Activated CD8-positive, alpha-beta memory T cell treated with anti-CD3 and anti-CD28 coated beads, Interleukin-2, amount 10 ng/mL, durations not matched to agents 7 days and 5 days (primary cell): ENCODE measurements at places on chromosomes 16 and 17. TPM values are rescaled to one million over a fixed set of nuclear protein-coding genes. Genes with fewer than 3 reads are reported as not detected.

- no peaks in the 10 kb centered on the region for H3K27me3 ChIP-seq
- H3K36me3 ChIP-seq: peaks cover 16% of the 10 kb centered on the region
- DNase-seq: no peak
- H3K4me1 ChIP-seq: peaks cover 79% of the 10 kb centered on the region
- H3K27ac ChIP-seq: peak overlapping the region; percentile 25
Measured at GRCh38 chr16:81836279-81837054, 57.4 kb downstream of the PLCG2 start.

DNA sequence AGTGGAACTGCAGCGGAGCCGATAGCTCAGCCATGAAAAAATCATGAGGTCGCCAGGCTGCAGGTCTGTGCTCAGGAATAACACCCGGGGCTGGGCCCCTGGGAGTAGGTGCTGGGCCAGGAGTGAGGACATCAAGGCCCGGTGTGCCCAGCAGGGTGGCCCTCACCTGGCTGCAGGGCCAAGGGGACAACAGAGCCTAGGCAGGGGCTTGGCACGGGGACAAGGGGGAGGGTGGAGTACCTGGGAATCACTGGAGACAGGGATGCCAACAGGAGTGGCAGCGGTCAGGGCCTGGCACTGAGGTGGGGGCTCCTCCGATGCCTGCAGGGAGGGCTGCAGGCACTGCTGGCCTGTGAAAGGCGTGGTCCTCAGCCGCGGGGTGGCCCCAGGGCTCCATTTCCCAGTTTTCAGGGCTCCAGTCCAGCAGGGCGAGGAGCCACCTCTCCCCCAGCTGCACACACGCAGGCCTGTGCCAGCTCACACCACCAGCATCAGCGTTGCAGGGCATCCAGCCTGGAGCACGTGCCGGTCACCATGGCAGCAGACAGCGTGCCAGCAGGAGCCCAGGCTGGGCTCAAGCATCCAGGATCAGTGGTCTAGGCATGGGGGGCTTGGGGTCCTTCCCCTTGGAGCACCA lies 4.7 kb upstream of the FSCN2 start:
- H3K36me3 ChIP-seq: no peaks in the 10 kb centered on the region
- peaks cover 5% of the 10 kb centered on the region for H3K4me1 ChIP-seq
- H3K27me3 ChIP-seq: peaks cover 5% of the 10 kb centered on the region
- H3K27ac ChIP-seq: no peak overlapping the region

- peaks cover 61% of the 10 kb centered on the region for H3K27me3 ChIP-seq
- peaks cover 25% of the 10 kb centered on the region for H3K4me1 ChIP-seq
- DNase-seq: peak; percentile 66
- H3K36me3 ChIP-seq: peaks cover 3% of the 10 kb centered on the region
- peak overlapping the region; percentile 67 for H3K4me3 ChIP-seq
Measured at GRCh38 chr17:76076765-76077583, 2.0 kb upstream of the ZACN start.

DNA sequence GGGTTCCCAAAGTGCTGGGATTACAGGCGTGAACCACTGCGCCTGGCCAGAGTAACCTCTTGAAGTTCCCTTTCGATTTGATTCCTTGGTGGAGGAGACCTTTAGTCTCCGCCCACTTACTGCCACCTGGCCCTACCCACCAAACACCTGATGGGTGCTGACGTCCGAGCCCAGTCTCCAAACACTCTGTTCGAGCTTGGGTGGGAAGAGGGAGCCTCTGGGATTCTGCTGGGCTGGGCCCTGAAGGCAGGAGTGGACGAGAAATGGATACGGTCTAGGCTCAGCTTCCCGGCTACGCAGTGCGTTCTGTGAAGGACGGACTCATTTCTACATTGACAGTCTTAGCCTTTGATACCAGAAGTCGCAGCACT lies 870 bp upstream of the ITGA3 start:
- no peak for DNase-seq
- peaks cover 2% of the 10 kb centered on the region for H3K36me3 ChIP-seq
- H3K4me1 ChIP-seq: peaks cover 42% of the 10 kb centered on the region
- H3K27ac ChIP-seq: peak overlapping the region; percentile 48
- peak overlapping the region; percentile 84 for H3K4me3 ChIP-seq

DNA sequence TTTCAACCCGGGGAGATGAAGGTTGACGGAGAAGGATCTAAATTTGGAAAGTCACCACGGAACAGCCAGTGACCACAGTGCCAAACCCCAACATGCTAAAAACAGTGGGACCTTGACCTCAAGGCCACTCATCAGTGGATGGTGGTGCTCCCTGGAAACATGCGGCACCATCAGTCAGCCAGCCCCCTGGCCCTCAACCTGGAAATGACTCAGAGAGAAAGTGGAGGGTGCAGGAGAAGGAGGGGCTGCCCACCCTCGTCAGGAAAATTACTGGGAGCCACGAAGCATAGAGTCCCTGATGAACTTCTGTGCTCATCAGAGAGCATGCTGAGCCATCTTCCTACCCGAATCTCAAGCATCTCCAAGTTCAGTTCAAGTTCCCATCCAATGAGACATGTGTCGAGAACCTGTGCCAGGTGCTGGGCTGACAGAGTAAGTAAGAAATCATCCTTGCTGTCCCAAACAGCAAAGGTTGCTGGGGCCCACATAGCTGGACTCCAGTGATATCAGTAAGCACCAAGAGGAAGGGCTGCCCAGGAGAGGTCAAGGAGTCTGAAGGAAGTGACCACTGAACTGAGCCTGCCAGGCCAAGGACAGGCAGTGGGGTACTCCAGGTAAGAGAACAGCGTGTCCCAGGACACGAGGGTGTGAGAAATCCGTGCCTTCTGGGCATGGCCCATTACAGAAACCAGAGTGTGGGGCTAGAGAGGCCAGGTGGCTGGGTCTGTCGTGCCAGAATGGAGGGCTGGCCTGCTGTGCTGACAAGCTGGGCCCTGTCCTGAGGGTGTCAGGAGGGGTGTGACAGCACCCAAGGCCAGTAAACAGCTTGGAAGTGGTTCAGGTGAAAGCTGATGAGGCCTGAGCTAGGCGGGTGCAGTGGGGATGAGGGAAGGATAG lies 5.2 kb downstream of the PECAM1 start:
- peak overlapping the region; percentile 59 for H3K4me3 ChIP-seq
- DNase-seq: peak; percentile 90
- no peaks in the 10 kb centered on the region for H3K27me3 ChIP-seq
- peak overlapping the region; percentile 71 for H3K27ac ChIP-seq
- peaks cover 59% of the 10 kb centered on the region for H3K36me3 ChIP-seq
- H3K4me1 ChIP-seq: peaks cover 60% of the 10 kb centered on the region

DNA sequence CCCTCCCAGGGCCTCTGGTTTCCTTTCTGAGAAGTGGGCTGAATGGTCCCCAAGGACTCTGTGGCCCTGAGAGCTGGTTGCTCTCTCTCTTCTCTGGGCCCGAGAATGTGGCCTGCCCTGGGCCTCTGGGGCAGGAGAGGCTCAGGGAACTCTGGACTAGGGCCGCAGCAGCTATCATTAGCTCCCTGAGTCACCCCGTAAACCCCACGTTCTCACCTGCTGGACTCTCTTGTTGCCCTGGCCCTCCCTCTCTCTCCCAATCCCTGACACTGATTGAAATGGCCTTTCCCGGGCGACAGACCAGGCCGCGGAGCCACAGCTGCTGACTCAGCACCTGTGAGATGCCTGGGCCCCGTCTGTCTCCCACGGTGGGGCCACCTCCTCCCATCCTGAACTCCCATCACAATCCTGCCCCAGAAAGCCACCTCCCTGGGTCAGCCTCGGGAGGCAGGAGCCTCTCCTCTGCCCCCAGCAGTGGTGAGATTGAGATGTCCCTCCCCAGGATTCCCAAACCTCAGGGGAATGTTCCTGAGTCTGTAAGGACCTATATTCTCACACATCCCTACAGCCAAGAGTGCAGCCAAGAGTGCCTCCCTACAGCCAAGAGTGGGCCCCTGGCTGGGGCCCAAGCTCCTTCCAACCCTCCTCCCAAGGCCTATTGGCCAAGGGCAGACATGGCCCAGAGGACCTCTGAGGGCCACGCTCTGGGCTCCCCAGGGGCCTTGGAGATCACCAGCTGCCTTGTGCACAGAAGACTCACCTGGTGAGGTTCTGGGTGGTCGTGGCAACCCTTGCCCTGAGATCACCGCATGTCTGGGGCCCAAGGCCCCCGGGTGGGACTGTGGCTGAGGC lies 470 bp downstream of the TRPV3 start:
- peaks cover 23% of the 10 kb centered on the region for H3K4me1 ChIP-seq
- no peak overlapping the region for H3K4me3 ChIP-seq
- peaks cover 3% of the 10 kb centered on the region for H3K27me3 ChIP-seq
- H3K27ac ChIP-seq: no peak overlapping the region
- no peak for DNase-seq
- H3K36me3 ChIP-seq: no peaks in the 10 kb centered on the region

Gene ALDH3A2
- 30.5 TPM for total RNA-seq

Gene FADS6
- not detected for total RNA-seq

DNA sequence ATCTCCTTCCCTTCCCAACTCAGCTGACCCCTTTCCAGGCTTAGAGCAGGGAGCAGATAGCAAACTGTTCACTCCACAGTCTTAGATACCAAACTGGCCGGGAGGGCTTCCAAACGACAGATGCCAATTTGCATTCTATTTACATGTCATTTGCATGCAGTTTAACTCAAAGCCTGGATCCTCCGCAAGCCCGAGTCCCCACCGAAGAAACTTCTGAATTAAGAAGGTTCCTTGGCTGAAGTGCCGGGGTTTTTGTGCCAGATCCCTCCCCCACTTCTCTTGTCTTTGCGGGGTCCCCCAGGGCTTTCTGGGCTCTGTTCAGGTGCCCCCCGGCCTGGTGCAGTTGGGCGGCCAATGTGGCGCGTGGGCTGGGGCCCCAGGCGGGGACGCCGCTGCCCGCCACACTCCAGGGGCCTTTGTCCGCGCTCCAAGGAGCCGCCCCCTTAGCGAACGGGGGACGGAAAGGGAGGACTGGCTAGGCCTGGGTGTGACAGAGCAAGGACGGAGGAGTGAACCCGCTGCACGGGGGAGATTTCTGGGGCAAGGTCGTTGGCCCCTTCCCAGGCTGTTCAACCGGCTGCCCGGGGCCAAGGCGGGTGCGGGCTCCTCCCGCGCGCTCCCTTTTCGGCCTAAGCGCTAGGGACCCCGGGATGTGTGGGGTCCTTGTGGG lies 1.2 kb downstream of the GPRC5B start:
- no peaks in the 10 kb centered on the region for H3K36me3 ChIP-seq

Gene TRIM37
- total RNA-seq: 37.7 TPM

Gene MPHOSPH6
- total RNA-seq: 26.1 TPM

GRCh38 chr16:23523321-23523720 lies 13.0 kb upstream of the GGA2 start:
- no peak for DNase-seq
- H3K27me3 ChIP-seq: no peaks in the 10 kb centered on the region
- no peak overlapping the region for H3K4me3 ChIP-seq
- no peak overlapping the region for H3K27ac ChIP-seq
- H3K36me3 ChIP-seq: peaks cover 33% of the 10 kb centered on the region

DNA sequence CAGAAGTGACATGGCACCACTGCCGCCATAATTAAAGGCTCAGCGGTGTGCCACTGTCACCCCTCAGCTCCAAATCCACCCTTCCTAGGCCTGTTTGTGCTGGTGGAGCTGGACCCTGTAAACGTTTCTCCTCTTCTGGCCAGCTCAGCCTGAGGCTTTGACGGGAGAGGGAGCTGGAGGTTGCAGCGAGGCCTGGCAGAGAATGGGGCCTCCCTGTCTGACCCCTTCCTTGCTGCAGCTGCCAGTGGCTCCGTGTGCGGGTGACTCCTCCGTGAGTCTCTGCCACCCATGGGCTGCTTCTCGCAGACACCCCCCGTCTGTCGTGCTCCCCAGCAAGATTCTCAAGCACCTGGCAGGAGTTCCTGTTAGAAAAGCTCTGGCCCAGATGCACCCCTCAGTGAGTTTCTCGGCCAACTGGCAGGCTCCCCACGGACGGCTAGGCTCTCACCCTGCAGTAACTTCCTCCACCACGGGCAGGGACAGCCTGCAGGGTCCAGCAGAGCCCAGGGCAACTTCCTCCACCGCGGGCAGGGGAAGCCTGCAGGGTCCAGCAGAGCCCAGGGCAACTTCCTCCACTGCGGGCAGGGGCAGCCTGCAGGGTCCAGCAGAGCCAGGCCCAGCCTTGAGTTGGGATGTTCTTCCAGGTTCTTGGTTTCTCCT lies 4.7 kb upstream of the CHMP6 start:
- H3K36me3 ChIP-seq: no peaks in the 10 kb centered on the region
- H3K4me1 ChIP-seq: peaks cover 16% of the 10 kb centered on the region
- H3K27me3 ChIP-seq: peaks cover 8% of the 10 kb centered on the region

DNA sequence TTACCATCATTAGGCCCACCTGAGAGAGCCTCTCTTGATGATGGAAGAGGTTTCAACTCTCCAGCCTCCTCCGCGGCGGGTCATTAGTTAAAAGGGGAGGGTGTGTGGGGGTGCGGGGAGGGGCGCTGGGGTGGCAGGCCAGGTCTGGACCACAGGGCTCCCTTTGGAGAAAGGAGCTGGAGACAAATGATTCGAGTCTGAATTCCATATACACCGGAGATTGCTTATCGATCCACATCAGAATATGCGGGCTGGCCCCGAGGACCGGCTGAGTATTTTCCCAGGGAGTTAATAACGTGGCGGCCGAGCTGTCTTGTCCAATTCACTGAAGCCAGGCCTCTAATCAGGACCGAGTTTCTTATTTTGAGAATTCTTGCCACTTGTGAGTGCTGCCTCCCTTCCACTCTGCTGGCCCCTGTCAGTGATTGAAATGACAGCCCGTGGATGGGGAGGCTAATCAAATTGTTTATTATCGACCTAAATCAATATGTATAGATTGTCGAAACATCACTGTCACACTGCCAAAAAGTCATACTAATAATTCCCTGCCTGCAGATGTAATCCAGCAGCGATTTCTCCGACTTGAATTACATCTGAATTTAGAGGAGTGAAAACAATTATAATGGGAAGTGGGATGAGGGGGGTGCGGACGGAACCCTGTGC lies 202.7 kb downstream of the SALL1 start:
- no peaks in the 10 kb centered on the region for H3K27me3 ChIP-seq
- no peaks in the 10 kb centered on the region for H3K4me1 ChIP-seq
- H3K4me3 ChIP-seq: no peak overlapping the region

GRCh38 chr17:68676856-68677255 lies 75.7 kb upstream of the FAM20A start:
- DNase-seq: no peak
- no peaks in the 10 kb centered on the region for H3K36me3 ChIP-seq
- no peak overlapping the region for H3K27ac ChIP-seq
- H3K27me3 ChIP-seq: peaks cover 9% of the 10 kb centered on the region

Gene KRT23
- not detected for total RNA-seq

Gene KRTAP3-2
- total RNA-seq: not detected

DNA sequence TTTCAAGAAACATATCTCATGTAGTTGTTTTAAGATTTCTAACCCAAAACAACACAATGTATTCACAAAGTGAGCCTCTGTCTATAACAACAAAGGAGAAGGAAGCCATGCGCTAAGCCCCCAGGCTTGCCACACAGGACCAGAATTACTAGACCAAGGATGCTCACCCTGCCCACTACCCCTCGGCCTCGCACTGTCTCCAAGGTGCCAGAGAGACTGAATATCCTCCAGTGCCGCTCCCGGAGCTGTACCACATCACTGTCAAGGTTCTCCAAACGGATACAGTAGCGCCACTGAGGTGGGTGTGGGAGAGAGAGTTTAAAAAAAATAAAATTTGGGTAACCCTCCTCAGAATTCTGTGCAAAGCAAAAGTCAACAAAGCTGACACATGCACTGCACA lies 7.1 kb downstream of the POLDIP2 start:
- no peak overlapping the region for H3K4me3 ChIP-seq
- DNase-seq: no peak
- peaks cover 4% of the 10 kb centered on the region for H3K4me1 ChIP-seq

Gene KRT20
- total RNA-seq: not detected

- no peaks in the 10 kb centered on the region for H3K36me3 ChIP-seq
- DNase-seq: no peak
- no peak overlapping the region for H3K27ac ChIP-seq
- peaks cover 15% of the 10 kb centered on the region for H3K4me1 ChIP-seq
Measured at GRCh38 chr17:82974136-82974952, 105.1 kb upstream of the METRNL start.

Gene CD7
- 307 TPM for total RNA-seq
